ENCODE measurements at places on chromosomes 2 and 18. TPM values are rescaled to one million over a fixed set of nuclear protein-coding genes. Genes with fewer than 3 reads are reported as not detected.

CHRNG gene
- not detected for total RNA-seq

REG3A gene
- not detected for total RNA-seq

GPR75 gene
- 0.67 TPM for total RNA-seq

NUP35 gene
- total RNA-seq, result 14.6 TPM

CHRND gene
- total RNA-seq, result not detected

ABCB11 gene
- not detected for total RNA-seq

AGXT gene
- not detected for total RNA-seq

NGEF gene
- 2.2 TPM for total RNA-seq

APOB gene
- total RNA-seq, result not detected

ZSWIM2 gene
- total RNA-seq, result not detected

LYG2 gene
- total RNA-seq, result not detected

SEMA4F gene
- 5.5 TPM for total RNA-seq

ANKRD36 gene
- 3.7 TPM for total RNA-seq

ANXA4 gene
- 29.3 TPM for total RNA-seq

VIT gene
- total RNA-seq, result not detected

DHX57 gene
- total RNA-seq, result 12.3 TPM

OXER1 gene
- under 0.01 TPM for total RNA-seq

EN1 gene
- 0.17 TPM for total RNA-seq

IGFBP5 gene
- 13.7 TPM for total RNA-seq

SLC11A1 gene
- under 0.01 TPM for total RNA-seq

FHOD3 gene
- 2.9 TPM for total RNA-seq

C2orf92 gene
- 0.15 TPM for total RNA-seq

SOWAHC gene
- 5.0 TPM for total RNA-seq

TET3 gene
- total RNA-seq, result 1.6 TPM

IL36A gene
- total RNA-seq, result not detected

SLC16A14 gene
- 1.0 TPM for total RNA-seq

ZCCHC2 gene
- total RNA-seq, result 2.5 TPM

NRBP1 gene
- total RNA-seq, result 69.1 TPM

TUBB8B gene
- total RNA-seq, result not detected

IL18R1 gene
- total RNA-seq, result 1.3 TPM

SP5 gene
- total RNA-seq, result not detected

GCA gene
- total RNA-seq, result 9.2 TPM

CTNNA2 gene
- total RNA-seq, result not detected

C2orf76 gene
- 10.9 TPM for total RNA-seq

PHOSPHO2 gene
- total RNA-seq, result 1.7 TPM

LINC00305 gene
- total RNA-seq, result not detected

SCN2A gene
- total RNA-seq, result 1.2 TPM

DRC1 gene
- not detected for total RNA-seq

ZNF519 gene
- total RNA-seq, result 2.5 TPM

TPGS2 gene
- total RNA-seq, result 204 TPM

LIMS4 gene
- not detected for total RNA-seq

SCTR gene
- total RNA-seq, result not detected

IL37 gene
- total RNA-seq, result not detected

NPPC gene
- total RNA-seq, result not detected

C2orf72 gene
- total RNA-seq, result not detected

DSC3 gene
- 0.17 TPM for total RNA-seq

MAP3K19 gene
- not detected for total RNA-seq

NT5DC4 gene
- total RNA-seq, result not detected
